ENCODE measurements at places on chromosomes 7 and 10. TPM values are rescaled to one million over a fixed set of nuclear protein-coding genes. Genes with fewer than 3 reads are reported as not detected.

DNA sequence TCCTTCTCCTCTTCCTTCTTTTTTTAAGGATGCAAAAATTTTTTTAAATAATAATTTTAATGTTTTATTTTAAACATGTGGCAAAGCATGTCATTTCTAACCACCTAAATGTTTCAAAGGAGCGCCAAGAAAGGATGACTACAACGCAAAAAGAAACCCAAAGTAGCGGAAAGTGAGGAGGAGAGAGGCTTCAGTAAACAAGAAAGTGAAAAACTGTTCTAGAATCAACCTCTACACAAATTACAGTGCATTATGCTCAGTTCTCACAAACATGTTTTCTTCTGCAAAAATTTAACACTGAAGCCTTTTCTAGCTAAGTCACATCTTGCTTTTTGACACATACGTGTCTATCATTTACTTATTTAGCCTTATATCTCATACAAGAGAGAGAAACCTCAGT is 948.6 kb downstream of the GATA3 start:
- no peak for DNase-seq

- peak; percentile 92 for DNase-seq
These were observed 164.2 kb upstream of the ITGB1 start for GRCh38 chr10:33122014-33122809.

GRCh38 chr7:25087855-25088254 is 37.2 kb downstream of the CYCS start:
- no peak for DNase-seq

DNA sequence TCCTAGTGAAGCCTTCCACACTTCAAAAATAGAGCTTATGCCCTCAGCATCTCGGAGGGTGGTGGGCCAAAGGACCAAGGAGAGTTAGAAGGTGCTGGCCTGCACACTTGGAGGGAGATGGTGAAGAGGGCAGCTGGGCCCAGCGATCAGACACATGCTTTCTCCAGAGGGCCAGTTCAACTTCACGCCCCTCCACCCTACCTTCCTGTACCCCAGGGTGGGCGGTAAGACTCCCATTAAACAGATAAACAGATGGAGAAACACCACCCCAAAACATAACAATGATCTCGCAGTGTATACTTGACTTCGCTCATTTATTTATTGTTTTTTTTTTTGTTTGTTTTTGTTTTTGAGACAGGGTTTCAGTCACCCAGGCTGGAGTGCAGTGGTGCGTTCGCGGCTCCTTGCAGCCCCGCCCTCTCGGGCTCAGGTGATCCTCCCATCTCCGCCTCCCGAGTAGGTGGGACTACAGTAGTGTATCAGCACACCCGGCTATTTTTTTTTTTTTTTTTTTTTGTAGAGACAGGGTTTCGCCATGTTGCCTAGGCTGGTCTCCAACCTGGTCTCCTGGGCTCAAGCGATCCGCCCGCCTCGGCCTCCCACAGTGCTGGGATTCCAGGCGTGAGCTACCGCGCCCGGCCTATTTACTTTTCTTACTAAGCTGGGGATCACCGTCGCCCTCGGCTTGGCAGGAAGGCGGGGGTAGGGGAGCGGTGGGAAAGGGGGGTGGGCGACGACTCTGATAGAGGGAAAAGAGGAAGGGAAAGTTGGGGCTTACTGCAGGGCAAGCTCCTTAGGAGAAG is 1.8 kb downstream of the C10orf95 start:
- DNase-seq, result peak; percentile 77

- no peak for DNase-seq
These were observed 37.9 kb upstream of the PSMG3 start for GRCh38 chr7:1607696-1608095.

- DNase-seq, result no peak
These were observed 21.1 kb downstream of the LIMK1 start for GRCh38 chr7:74104702-74105101.

DNA sequence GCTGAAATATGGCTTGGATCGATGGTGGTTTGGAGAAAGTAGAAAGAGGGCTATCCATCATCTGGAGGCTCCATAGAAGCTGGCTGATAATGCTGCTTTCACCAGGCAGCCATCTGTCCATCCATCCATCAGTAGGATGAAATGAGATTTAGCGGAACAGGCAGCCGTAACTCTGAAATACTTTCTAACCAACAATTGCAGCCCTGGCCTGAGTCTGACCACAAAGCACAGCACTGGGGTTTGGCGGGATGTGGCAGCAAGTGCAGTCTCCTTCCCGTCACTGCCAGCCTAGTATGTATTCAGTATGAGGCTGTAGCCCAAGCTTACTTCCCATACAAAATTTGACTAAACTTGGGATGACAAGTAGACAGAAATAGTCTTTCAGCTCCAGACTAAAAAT is 38.0 kb downstream of the R3HCC1L start:
- no peak for DNase-seq

GRCh38 chr7:100575746-100576383 is 2.2 kb upstream of the SAP25 start:
- DNase-seq, result no peak

Gene AQP1
- total RNA-seq, result 1.7 TPM

- DNase-seq, result no peak
These were observed 84.3 kb upstream of the ADRB1 start for GRCh38 chr10:113959383-113959760.

- DNase-seq, result no peak
These were observed 67.1 kb downstream of the OAT start for GRCh38 chr10:124351481-124352220.

Gene ASAH2B
- 2.4 TPM for total RNA-seq

DNA sequence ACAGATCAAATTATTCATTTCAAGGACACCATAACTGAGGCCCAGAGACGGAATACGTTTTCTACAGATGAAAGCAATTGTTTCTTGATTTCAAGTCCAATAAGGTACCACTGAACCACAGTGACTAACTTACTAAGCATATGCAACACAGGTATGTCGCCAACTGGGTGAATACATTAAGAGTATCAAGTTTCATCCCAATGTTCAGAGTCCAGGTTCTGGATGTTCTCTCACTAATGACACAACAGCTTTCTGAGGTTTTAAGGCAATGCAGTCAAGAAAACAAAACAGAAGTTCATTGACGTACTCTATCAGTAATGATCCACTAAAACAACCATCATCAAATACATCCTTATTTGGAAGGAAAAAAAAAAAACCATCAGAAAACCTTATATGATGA is 35.8 kb downstream of the NSUN6 start:
- DNase-seq, result no peak

DNA sequence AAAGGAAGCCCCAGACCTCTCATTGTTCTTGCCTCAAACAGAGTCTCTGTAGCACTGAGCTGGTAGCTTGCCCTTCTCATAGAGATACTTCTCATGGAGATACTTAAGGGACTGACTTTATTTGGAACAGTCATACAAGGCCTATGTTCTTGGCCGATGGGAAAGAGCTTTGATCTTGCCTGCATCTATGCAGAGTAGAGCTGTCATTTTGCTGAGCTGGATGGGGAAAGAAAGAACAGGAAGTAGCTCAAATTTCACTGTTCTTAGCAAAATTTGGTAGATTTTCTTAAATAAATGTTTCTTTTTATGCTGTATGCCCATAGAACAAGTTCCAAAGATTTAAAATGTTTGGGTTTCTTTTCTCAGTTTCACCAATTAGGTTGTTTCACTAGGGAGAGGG is 119.3 kb upstream of the SEC61G start:
- DNase-seq, result no peak

GRCh38 chr7:233249-234035 is 41.1 kb downstream of the FAM20C start:
- DNase-seq, result peak; percentile 89

Gene OPALIN
- total RNA-seq, result not detected

Gene SP8
- total RNA-seq, result 0.08 TPM

Gene HOXA11
- total RNA-seq, result 0.52 TPM

Gene GHRHR
- not detected for total RNA-seq

DNA sequence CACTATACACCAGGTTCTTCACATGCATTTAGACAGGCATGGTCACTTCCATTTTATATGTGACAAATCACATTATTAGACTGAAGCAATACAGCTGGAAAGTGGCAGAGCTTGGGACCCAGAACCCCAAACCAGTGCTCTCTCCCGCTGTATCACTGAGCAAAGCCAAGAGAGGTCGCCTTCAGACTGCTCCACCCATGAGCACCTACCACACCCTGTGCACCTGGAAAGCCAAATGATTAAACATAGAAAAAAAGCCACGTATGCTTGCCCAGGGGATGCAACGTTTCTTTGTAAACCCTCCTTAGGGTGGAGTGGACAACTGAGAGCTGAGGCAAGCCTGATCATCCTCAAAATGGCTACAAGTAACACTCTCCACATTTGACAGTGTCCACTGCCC is 72.5 kb downstream of the CCDC6 start:
- no peak for DNase-seq

DNA sequence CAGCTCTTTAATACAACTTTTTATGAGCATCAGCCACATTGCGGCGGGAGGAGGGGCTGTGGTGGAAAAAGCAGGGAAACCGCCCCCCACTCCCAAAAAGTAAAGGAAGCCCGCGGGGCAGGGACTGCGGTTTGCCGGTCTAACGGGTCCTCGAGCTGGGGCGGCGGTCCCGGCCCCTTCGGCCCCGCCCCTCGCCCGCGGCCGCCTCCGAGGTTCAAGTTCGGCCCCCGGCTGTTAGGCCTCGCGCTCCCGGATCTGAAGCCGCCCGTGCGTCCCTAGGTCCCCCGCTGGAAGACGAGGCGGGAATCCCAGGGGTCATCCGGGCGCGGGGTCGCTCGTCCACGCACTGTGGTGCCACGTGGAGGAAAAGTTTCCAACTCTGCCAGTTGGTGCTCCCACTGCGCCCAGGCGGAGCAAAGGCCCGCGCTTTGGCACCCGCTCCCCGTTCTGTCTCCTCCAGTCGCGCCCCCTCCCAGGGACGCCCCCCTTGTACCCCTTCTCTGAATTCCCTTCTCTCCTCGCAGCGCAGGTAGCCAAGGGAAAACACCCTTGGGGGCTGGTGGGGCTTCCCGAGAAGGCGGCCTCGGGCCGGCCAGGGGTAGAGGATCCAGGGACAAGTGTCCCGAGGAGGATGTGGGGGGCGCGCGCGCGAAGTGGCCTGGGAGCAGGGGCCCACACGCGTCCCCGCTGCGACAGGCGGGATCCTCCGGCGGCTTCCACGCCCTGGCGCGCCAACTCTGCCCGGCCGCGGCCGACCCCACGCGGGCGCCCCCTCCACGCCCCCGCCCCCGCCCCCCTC is 798 bp upstream of the AUTS2 start:
- no peak for DNase-seq

Gene EMX2
- not detected for total RNA-seq

GRCh38 chr7:98802088-98802780 is 67.6 kb downstream of the TMEM130 start:
- DNase-seq, result peak; percentile 98

DNA sequence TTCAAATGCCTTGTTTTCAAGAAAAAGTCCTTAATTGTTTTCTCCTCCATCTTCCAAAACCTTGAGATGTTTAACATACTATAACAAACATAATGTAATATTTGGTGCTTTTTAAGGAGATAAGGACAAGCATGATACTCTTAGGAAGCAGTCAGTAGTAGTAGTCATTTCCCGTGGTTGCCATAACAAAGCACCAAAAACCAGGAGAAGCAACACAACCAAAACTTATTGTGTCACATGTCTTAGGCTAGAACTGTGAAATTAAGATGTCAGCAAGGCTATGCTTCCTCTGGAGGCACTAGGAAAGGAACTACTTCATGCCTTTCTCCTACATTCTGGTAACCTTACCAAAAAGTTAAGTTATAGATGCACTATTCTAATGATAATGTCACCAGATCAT is 106.8 kb downstream of the MBL2 start:
- no peak for DNase-seq

DNA sequence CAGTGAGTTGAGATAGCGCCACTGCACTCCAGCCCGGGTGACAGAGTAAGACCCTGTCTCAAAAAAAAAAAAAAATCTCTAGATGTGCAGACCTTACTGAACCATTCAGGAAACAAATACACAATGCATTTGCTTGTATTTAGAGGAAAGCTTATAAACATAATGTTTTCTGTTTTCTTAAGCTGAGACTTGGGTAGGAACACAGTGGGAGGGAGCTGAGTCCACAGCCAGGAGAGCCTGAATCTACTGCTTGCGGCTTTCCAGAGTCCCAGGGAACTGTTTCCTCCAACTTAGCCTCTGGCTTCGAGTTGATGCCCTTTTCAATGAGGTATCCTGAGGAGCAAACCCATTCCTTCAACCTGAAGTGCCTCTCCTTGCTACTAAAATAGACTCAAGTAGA is 83.0 kb upstream of the PITRM1 start:
- DNase-seq, result no peak

DNA sequence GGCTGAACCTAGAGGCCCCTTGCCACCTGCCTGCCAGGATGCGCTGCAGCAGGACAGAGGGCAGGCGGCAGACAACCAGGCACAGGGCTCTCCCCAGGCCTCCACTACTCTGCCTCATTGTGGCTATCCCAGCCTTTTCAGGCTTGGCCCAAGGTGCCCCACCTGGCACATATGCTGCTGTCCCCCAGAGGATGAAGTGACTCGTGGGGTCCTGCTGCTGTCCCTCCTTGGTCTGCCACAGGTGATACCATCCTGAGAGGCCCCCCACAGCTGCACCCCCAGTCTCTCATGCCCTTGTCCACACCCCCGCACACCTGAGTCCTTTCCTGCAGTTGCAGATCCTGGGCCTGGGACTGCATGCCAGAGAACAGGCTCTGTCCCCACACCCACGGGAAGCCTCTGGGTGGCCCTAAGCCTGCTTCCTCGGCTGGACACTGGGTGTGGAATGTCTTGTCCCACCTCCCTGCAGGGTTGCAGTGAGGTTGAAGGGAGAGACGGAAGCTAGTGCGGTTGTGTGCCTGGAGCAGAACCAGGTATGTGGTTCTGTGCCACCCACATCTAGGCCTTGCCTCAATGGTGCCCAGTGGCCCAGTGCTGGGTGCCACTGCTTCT is 55.3 kb downstream of the RASGEF1A start:
- no peak for DNase-seq

- DNase-seq, result no peak
These were observed 73.9 kb upstream of the TNRC18 start for GRCh38 chr7:5497295-5498103.

- no peak for DNase-seq
These were observed 102.5 kb downstream of the XPNPEP1 start for GRCh38 chr10:109820620-109821405.

DNA sequence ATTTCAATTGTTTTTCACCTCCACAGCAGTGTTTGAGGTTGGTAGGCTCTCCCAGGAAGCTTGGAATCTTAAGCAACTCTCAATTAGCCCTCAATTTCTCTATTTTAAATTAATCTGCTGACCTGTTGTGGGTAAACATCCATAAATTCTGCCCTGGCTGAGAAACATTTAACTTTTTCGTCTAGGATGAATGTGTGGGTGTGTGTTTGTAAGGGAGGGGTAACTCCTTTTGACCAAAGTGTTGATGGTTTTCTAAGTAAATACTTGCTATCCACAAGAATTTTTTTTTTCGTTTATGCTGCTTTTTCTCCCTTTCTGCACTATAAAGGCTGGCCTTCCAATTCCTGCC is 973 bp downstream of the PPP3CB start:
- no peak for DNase-seq

Gene UPK3B
- not detected for total RNA-seq

DNA sequence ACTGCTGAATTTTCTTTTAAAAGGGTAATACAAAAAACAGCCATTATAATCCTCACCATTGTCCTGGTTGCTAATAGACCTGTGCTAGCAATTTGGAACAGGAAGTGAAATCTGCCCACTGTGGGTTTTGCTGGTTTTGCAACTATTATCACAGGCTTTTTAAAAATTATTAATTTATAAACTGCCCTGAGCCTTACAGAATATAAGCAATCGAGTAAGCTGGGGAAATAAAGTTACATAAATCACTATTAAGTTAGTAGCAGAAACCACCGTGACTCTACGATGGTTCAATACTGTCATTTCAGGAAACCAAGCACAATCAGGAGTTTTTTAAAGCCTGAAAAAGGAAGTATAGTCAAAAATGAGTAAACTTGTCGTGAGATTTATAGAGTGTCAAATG is 62.3 kb downstream of the TMEM26 start:
- DNase-seq, result no peak

- no peak for DNase-seq
These were observed 1118.6 kb downstream of the SORCS3 start for GRCh38 chr10:105759669-105760068.
